Effector CD4-positive, alpha-beta T cell (primary cell): ENCODE measurements at places on chromosomes 11 and 22.

- DNase-seq = no peak
These were observed 21.2 kb upstream of the ISX start for GRCh38 chr22:35044607-35045390.

GRCh38 chr22:20970939-20971657, 4.0 kb downstream of the AIFM3 start:
- no peak for DNase-seq

DNA sequence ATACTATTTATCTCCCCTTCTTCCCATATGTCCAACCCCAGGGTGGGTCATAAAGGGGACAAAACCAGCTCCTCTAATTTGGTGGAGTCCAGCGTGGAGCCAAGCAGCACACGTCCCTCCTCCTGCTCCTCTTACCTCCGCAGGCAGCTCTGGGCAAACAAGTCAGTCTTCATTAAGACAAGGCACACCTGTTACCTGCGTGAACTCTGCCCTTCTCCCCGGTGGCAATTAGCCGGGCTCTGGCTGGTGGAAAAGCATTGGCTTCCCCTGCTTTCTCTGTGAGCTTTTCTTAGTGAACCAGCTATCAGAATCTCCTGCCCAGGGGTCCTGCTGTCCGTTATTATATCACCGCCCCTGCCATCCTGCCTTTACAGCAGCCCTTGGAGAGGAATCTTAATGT, 418.7 kb upstream of the CADM1 start:
- DNase-seq = no peak

DNA sequence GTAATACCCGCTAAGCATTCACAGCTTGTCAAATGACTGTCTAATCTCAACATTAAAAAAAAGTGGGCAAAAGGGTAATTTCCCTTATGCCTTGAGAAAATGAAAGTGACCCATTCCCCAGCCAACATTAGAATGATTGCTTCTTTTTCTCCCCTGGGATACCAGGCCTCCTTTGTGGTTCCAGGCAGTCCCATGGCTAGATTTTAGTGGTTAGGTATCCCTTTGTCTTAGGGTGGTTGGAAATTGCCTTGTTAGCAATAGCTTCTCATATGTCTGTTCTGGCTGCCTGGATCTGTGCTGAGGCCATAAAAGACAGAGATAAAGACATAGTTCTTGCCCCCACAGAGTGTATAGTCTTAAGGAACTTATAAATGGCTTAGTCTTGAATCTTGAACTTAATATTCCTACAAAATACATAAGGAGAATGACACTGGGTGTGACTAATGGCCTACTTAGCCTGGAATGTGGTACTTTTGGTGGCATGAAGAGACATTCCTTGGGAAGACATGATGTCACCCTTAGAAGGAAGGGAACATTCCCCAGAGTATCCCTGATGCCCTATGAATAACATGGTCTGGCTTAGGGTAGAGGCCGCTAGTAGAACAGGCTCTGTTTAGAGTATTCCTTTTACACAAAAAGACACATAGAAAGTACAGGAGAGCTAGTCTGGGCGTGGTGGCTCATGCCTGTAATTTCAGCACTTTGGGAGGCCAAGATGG, 90.3 kb downstream of the ZBTB16 start:
- DNase-seq = no peak

- no peak for DNase-seq
These were observed 770 bp downstream of the SLC7A4 start for GRCh38 chr22:21031545-21032036.
